Psoas muscle (tissue), 8 donors: ENCODE measurements at places on chromosomes 5 and 9.

- DNase-seq = no peak
Measured at GRCh38 chr5:31346896-31347551, 153.5 kb downstream of the CDH6 start.

GRCh38 chr5:314676-315487, 6.6 kb upstream of the AHRR start:
- no peak for DNase-seq

DNA sequence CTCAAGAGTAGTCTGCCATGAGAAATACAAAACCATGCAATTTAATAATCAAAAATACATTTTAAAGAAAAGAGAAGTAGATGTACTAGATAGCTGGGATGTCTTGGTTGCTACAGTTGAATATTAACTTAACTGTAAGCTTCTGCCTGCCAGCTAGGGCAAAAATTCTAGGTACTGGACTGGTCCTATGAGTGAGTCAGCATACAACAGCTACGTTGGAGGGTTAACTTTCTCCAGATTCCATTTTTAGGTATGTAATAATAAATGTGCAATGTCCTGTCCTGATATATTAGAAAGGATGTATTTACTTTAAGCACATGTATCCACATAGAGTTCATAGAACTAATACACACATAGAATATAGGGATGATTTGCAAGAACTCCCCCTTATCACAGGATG, 230.1 kb downstream of the CAAP1 start:
- DNase-seq = no peak

DNA sequence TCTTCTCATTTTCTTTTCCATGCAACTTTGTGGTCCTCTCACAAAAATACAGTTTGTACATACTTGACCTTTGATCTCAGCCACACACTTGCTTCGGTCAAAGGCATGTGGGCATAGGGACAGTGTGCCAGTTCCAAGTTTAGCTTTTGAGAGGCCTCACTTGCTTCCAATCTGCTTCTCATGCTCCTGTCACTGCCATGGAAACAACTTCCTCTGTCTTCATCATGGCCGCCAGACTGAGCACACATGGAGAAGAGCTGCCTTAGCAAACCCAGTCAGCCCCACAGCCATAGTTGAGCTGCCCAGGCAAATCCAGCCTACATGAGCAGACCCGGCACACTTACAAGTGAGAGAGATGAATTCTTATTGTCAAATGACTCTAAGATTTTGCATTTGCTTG, 138.2 kb upstream of the TUSC1 start:
- no peak for DNase-seq

- no peak for DNase-seq
Measured at GRCh38 chr9:23643656-23644258, 182.3 kb downstream of the ELAVL2 start.

- no peak for DNase-seq
Measured at GRCh38 chr9:9817176-9817575, 795.6 kb downstream of the PTPRD start.

- no peak for DNase-seq
Measured at GRCh38 chr9:33620738-33621439, 96.8 kb downstream of the ANKRD18B start.

DNA sequence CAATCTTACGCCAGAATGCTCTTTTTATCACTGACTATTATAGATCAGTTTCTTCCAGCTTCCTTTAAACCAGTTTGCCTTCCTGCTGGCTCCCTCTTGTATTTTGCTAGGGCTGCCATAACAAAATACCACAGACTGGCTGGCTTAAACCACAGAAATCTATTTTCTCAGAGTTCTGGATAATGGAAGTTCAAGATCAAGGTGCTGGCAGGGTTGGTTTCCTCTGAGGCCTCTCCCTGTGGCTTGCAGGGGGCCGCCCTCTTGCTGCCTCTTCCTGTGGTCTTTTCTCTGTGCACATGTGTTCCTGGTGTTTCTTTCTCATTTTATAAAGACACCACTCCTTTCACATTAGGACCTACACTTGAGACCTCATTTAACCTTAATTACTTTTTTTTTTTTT, 6.8 kb upstream of the FXN start:
- no peak for DNase-seq

DNA sequence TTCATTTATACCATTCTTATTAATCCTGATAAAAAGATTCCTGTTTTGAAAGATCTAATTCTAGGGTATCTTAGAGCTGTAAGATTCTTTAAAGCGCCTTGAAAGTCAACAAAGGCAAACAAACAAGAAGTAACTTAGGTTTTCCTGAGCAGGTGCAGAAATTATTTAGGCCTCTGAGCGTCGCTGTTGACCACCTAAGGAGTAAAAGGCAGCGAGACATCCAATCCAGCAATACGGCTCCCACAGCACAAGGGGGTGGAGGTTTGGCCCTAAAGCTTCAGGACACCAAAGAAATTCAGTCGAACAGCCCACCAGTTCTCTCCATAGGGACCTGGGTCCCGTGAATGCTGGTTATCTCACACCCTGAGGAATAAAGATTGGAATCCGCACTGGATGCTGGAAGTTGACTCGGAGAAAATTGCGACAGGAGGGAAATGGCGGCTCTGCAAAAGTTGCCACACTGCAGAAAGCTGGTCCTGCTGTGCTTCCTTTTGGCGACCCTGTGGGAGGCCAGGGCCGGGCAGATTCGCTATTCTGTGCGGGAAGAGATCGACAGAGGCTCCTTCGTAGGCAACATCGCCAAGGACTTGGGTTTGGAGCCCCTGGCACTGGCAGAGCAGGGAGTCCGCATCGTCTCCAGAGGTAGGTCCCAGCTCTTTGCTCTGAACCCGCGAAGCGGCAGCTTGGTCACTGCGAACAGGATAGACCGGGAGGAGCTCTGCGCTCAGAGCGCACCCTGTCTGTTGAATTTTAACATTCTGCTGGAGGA, at the start of gene PCDHGA2:
TSS of gene PCDHGA2 (plus strand) at position 223 of the 769 bp plus-strand sequence.
- no peak for DNase-seq

DNA sequence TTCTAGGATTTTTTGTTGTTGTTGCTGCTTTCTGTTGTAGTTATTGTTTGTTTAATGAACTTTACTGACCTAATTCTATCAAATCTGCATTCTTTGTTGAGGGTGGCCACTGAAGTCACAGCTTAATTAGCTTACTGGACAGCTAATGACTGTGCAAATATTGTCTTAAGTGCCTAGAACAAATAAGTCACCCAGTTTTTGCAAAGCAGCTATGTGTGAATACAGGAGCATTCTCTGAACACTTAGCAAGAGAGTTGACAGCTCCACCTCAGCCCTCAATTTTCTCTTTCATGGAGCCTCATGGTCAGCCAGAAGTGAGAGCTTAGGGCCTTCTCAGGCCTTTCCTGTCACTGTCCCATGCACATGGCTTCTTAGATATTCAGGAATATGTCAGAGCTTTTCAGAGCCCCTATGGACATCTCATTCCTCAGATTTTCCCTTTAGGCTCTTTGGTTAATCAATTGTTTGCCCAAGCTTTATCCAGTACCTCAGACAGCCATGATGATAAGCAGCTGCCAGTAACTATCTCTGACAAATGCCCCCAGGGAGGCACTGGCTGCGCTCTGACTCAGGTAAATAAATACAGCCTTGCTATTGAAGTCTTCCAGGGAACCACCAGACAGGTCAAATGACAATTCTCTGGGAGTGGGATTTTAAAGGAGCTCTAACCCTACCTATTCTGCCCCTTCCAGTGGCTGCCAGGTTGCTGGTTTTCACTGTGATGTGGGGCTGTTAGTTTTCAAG, 241.4 kb upstream of the IL12B start:
- DNase-seq = no peak

DNA sequence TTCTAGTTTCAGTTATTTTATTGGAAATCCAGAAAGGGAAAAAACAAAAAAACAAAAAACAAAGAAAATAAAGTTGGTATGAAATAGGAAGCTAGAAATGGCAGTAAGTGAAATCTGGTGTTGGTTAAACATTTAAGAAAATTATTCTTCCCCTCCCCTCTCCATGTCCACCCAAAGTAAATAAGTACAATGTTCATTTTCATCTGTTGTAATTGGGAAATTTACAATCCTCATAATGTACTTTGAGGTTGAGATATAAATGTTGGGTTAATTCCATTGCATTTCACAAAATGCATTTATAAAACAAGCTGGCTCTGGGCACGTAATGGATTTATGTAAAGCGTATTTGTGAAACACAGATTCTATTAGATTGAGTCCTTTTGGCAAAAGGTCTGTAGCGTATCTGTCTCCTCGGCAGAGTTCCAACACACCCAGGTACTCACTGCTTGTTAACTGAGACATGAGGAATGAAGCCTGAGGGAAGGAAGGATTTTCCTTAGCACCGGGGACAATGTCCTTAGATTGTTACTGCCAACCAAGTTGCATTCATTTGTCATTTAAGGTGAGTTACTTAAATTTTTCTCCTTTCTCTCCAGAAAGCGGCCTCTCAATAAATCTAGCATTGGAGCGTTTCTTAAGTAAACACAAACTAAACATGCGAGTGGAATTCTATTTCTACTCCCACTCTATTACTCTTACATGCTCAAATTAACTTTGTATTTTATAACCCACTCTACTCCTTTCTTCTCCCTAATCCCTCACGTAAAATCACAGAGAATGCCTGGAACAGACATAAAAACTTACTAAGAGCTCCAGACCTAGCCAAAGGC, 912.3 kb upstream of the WWC1 start:
- DNase-seq = no peak

- no peak for DNase-seq
Measured at GRCh38 chr5:39106322-39106721, 32.1 kb upstream of the RICTOR start.

- no peak for DNase-seq
Measured at GRCh38 chr5:98513380-98513779, 260.1 kb upstream of the RGMB start.

DNA sequence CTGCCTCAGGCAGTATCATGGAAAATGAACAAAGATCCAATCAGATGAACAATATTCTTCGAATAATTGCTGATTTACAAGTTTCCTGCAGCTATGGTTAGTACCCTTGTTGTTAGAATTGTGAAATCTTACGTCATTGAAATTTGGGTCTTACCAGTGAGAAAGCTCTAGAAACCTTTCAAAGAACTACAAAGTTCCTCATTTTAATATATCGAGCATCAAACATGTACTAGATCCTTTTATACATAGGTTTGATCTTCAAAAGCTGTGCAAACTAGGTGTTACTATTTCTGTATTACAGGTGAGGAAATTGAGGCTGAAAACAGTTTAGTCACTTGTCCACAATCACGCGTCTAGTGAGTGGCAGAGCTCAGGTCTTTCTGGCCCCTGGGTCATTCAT, 43.7 kb upstream of the ANGPTL2 start:
- DNase-seq = no peak

DNA sequence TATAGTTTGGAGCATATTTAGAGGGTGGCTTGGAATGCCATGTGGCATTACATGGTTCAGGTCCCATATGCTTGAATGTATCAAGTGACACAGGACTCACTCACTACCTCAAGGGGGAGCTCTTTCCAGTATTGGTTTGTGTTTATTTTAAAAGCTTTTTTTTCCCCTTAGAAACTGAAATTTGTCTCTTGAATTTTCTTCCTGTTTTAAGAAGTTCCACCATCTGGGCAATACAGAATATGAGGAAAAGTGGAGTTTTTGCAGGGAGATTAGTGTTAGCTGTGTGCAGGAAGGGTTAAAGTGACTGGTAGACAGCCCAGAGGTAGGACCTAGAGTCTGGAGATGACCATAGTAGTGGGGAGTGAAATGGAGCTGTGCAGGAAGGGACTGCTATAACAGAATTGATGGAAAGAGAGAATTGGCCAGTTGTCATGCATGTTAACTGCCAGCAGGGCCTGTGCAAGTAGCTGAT, 36.6 kb downstream of the CTNNA1 start:
- DNase-seq = no peak

DNA sequence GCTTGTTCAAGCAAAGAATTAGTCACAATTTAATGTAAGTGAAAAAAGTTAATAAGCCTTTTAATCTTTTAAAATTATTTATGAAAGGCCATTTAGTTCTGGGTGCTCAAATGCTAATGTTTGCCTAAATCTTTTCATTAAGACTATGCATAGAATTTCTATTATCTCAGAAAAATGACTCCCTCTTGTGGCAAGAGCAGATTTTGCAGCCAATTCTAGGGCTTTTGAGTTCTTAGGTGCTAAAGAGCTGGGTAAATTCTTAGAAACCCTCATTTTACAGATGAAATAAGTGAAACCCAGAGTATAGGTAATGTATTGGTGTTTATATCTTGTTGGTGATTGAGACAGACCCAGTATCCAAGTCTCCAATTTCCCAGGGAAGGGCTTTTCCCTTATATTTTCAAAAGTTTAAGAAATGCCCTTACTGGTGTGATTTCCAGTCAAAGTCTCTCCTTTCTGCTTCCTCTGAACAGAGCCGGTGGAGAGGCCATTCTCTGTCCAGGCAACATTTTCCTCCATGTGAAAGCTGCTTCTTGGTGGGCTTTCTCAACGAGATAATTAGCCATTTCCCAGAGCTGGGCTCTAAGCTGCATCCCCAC, 24.1 kb upstream of the PCSK5 start:
- DNase-seq = no peak

DNA sequence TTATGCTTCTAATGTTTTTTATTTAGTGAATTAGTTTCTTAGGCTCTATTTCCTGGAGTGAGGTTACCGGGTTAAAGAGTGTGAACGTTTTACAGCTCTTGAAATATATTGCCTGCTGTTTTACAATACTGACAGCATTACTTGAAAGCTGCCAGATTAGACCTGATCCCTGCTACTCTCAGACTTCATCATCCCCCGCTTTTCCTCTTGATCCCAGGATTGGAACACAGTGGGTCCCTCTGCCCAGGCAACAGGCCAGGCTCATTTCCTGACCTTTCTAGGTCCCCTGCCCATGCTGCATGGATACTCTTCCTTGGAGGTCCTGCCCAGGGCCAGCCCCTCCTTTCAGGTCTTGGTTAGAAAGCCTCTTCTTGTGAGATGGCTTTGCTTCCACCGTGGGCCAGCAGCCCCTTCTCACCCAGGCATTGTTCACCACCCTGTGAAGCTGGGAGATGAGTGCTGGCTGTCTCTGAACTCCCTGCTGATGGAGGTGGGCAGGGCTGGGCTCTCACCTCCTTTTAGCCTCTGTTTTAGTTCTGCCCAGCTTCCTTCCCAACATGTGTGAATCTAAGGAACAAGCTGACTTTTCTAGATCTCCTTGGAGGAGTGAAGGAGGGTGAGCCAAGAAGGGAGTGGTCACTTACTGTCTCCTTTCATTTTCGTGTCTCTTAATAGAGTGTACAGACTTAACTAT, 15.5 kb upstream of the FAM120AOS start:
- no peak for DNase-seq

DNA sequence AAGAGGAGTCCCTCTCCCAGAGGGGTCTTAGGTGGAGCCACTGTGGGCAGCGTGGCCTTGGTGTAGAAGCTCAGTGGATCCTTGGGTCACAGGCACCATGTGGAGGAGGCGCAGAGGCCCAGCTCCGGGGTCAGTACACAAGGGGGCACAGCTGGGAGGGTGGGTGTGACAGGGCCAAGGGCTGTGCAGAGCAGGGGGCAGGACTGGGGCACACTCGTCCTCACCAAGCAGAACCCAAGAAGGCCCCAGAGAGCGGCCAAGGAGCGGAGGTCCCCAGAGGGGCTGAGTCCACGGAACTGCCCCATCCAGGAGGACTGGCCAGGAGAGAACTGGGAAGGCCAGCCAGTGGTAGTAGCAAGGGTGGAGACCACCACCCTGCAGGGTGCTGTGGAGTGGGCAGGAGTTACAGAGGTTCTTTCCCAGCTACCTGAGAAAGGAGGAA, 2.5 kb upstream of the LPCAT1 start:
- DNase-seq = peak; percentile 6
